ENCODE measurements at places on chromosomes 4 and X.

DNA sequence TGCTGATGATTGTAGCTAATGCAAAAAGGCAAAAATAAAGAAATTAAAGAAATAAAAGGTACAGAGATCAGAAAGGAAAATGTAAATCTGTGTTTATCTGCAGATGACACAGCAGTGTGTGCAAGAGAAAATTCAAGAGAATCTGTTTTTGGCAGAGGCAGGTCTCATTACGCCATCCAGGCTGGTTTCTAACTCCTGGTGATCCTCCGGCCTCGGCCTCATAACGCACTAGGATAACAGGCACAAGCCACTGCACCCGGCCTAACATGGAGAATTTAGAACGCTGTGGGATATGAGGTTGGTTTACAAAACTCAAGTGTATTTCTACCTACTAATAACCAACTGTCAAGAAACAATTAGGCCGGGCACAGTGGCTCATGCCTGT lies 29.4 kb downstream of the CTBP1 start:
- no peak for DNase-seq

GRCh38 chrX:131704136-131704695 lies 160.3 kb downstream of the OR13H1 start:
- no peak for DNase-seq

GRCh38 chr4:183146478-183146877 lies 47.4 kb downstream of the WWC2 start:
- no peak for DNase-seq

DNA sequence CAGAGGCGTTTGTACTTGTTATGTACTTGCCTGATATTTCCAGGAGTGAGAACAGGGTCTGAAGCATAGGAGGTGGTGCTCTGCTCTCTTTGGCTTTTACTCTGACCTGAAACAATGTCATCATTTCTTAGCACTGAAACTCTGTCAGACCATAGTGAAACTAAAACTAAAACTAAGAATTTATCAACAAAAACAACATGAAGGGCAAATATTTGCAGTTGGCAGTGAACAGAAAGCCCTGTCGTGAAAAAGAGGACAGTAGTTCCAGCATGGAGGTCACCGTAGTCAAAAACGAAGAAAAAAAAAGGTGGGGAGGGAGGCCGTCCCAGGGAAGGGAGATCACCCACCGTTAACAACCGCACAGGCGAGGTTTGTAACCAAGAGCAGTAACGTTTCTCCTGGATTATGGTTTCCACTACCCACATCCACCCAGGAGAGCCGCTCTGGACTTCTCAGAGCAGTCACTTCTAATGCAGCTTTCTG lies 97.5 kb downstream of the ANK2 start:
- no peak for DNase-seq

DNA sequence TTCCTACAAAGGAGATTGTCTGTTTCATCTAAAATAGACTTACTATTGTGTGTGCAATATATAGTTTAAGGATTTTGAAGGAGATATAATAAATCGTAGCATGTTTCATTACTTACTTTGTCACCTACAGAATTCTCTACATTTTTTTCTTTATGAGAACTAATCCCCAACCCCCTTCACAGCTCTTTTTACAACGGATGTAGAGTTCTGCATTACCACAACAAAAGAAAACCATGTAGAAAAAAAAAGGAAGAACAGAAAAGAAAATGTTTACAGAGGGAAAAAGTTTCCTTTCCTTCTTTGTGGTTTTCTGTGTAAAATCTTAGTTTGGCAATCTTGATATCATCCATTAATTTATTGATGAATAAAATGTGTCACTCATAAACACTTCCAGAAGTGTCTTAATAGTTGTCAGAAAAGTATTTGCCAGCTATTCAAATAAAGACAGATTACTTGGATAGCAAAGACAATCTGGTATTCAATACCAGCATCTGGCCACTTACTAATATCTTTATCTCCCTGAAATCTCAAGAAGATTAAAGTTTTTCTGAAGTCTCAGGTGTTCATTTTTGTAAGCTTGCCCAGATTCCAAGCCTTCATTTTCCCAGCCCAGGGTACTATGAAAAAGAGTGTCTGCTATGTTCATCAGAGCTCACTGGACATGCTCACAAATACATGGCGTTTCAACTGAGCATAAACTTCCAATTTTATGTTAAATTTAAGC lies 806.8 kb downstream of the PCDH19 start:
- DNase-seq: no peak

- no peak for DNase-seq
These were observed 358 bp downstream of the FGFBP1 start for GRCh38 chr4:15938182-15938581.
